ENCODE measurements at places on chromosomes 6 and 20. TPM values are rescaled to one million over a fixed set of nuclear protein-coding genes. Genes with fewer than 3 reads are reported as not detected.

The PRL gene
- not detected for total RNA-seq

The PSORS1C2 gene
- not detected for total RNA-seq

The NUS1 gene
- 30.6 TPM for total RNA-seq

The SCUBE3 gene
- total RNA-seq: 96.6 TPM

The CST7 gene
- not detected for total RNA-seq

The DPPA5 gene
- not detected for total RNA-seq

The TMEM63B gene
- total RNA-seq: 40.7 TPM

The FAM83B gene
- total RNA-seq: not detected

The SLC2A10 gene
- total RNA-seq: 43.5 TPM

The AVP gene
- not detected for total RNA-seq

The RNF5 gene
- 48.0 TPM for total RNA-seq

The ISM1 gene
- 0.31 TPM for total RNA-seq

The SLC25A27 gene
- 5.7 TPM for total RNA-seq

The HLA-DOB gene
- 0.56 TPM for total RNA-seq

The MAD2L1BP gene
- total RNA-seq: 14.3 TPM

The OXT gene
- total RNA-seq: not detected

The TFAP2D gene
- total RNA-seq: not detected

The ZNF334 gene
- 4.8 TPM for total RNA-seq

The ALDH5A1 gene
- total RNA-seq: 7.2 TPM

The SDC4 gene
- total RNA-seq: 21.2 TPM

The VPS52 gene
- 36.0 TPM for total RNA-seq

All from chondrocyte (in vitro differentiated cells).